Karpas-422 (cell line): ENCODE measurements at places on chromosomes 6 and 20. TPM values are rescaled to one million over a fixed set of nuclear protein-coding genes. Genes with fewer than 3 reads are reported as not detected.

- DNase-seq = no peak
Observed at GRCh38 chr6:101393251-101393828, at the start of gene GRIK2. Gene GRIK2, plus strand, starts transcription at chr6:101393708.

The MTCH1 gene
- total RNA-seq = 84.4 and 105 TPM in 2 replicates

- DNase-seq = no peak
Observed at GRCh38 chr6:10081075-10081474, 333.8 kb downstream of the TFAP2A start.

The LAMA4 gene
- not detected in 2 replicates for total RNA-seq

GRCh38 chr6:16769131-16769985 lies 8.1 kb upstream of the ATXN1 start:
- DNase-seq = peak; percentile 45

DNA sequence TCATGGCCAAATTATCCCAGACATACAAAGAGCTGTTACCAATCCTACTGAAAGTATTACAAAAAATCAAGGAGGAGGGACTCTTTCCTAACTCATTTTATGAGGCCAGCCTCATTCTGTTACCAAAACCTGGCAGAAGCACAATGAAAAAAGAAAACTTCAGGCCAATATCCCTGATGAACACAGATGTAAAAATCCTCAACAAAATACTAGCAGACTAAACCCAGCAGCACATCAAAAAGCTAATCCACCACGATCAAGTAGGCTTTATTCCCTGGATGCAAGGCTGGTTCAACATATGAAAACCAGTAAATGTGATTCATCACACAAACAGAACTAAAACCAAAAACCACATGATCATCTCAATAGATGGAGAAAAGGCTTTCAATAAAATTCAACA lies 109.2 kb downstream of the C6orf118 start:
- DNase-seq = no peak

GRCh38 chr20:19770375-19770774 lies 12.3 kb downstream of the RIN2 start:
- DNase-seq = no peak

The KCNK15 gene
- not detected in 2 replicates for total RNA-seq

DNA sequence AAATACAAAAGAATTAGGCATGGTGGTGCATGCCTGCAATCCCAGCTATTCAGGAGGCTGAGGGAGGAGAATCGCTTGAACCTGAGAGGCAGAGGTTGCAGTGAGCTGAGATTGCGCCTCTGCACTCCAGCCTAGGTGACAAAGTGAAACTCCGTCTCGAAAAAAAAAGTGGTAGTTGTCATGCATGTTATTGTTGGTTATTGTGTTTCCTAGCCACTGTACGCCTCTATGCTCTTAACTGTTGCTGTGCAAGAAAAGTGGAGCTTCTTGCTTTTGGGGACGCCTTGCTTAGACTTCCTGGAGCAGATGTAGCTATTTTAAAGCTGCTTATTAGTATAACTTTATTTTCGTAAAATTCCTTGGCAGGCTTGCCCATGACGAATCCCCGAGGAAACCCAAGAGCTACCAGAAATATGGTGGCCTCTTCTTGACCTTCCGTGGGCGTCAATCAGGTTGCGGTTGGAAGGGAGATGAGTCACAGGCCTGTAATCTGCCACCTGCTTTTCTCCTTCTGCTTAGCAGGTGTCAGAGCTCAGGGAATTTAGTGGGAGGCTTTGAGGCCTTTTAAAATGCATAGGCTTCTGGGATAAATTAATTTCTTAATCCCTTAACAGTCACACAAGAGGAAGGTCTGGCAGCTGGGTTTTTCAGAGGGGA lies 17.3 kb downstream of the GABRR2 start:
- no peak for DNase-seq

- DNase-seq = peak; percentile 46
Observed at GRCh38 chr6:143276436-143276835, 174.1 kb downstream of the ADAT2 start.

DNA sequence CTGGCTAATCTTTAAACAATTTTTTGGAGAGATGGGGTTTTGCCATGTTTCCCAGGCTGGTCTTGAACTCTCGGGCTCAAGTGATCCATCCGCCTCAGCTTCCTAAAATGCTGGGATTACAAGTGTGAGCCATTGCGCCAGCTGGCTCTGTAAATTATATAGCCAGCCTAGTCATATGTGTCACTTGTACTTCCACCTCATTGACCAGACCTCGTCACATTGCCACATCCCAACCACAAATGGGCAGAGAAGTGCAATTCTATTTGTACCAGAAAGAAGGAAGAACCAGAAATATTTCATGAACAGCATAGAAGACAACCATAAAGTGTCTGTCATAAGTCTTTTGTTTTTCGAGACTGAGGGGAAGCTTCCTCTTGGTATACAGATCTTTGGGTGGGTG lies 304.9 kb upstream of the RNF24 start:
- DNase-seq = no peak

GRCh38 chr6:90940812-90941481 lies 354.1 kb upstream of the MAP3K7 start:
- peak; percentile 90 for DNase-seq

DNA sequence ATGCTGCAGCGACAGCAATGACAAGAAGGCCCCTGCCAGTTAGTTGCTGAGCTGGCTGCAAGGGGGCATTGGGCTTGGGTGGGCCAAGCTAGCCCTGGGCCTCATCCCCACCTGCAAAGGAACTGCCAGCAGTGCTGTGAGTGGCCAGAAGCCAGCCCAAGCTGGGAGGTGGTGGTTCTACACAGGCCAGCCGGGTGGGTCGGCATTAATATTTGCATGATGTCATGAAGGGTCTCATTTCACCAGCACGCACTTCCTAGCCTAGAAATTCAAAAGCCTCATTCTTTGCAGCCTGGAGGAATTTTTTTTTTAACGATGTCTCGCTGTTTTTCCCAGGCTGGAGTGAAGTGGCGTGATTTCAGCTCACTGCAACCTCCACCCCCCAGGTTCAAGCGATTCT lies 62.0 kb downstream of the IYD start:
- DNase-seq = no peak

The GTSF1L gene
- total RNA-seq = not detected in 2 replicates

DNA sequence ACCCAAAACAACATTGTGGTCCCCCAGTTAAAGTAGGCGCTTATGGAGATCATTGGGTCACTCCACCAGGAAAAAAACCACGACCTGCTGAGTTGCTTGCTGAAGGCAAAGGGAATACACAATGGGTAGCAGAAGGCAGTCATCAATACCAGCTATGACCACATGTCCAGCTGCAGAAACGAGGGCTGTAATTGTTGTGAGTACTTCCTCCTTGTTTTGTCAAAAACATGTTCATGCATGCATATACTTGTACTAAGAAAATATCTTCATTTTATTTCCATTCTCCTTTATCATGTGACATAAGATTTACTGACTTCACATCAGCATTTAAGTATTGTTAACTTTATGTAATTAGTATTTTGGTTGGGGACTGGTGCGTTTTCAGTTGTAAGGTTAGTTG lies 16.9 kb downstream of the SERINC1 start:
- DNase-seq = no peak

DNA sequence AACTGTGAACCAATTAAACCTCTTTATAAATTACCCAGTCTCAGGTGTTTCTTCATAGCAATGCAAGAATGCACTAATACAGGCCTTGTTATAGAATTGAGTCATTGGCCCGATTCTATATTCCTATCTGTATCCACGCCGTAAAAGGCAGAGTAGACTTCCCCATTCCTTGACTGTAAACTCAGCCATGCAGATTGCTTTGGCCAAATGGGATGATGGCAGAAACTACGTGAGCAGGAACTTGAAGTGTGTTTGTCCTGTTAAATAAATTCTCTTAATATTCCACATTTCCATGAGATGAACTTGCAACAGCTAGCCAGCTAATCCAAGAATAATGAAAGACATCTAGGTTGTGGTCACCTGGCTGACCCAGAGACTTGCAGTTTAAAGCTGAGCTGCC lies 3.9 kb upstream of the SAYSD1 start:
- no peak for DNase-seq

DNA sequence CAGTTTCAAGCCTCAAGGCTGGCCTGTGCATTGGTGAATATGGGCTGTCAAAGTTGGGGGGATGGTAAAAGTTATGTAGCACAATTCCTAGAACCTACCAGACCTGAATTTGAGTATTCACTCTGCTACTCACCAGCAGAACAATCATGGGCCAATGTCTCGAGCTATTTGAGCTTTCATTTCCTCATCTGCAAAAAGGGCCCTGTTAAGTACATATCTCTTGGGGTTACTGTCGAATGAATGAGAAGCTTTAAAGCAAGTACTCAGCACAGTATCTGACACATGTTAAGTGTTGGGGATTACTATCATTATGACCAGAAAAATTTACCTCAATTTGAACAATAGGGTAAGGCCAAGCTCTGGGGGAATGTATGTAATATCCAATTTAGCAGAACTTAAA lies 13.5 kb upstream of the ENPP4 start:
- peak; percentile 82 for DNase-seq

GRCh38 chr6:17289630-17290061 lies 8.5 kb downstream of the RBM24 start:
- DNase-seq = no peak

The CUL7 gene
- total RNA-seq = 20.2 and 22.2 TPM in 2 replicates

The SMPD2 gene
- 14.1 and 19.4 TPM in 2 replicates for total RNA-seq

GRCh38 chr20:1291191-1291741 lies 25.2 kb downstream of the SNPH start:
- DNase-seq = no peak

The CST9L gene
- not detected in 2 replicates for total RNA-seq

GRCh38 chr6:139316622-139317317 lies 25.0 kb upstream of the TXLNB start:
- no peak for DNase-seq

DNA sequence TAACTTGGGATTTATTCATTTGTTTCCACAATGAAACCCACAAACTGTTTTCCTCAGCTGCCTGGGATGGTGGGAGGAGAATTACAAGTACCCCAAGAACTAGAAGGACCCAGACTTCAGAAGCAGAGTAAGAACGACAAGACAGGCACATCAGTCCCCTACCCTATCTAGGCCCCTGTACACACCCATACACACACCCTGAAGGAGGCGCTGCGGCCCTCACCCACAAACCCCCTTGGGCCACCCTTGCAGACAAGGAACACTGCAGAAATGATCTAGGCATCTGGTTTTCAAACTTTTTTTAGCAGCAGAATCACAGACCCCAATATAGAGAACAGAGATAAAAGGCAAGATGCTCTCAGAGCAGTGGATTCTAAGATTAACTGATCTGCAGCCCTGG lies 55.0 kb downstream of the TRERF1 start:
- peak; percentile 84 for DNase-seq

The WFDC5 gene
- not detected in 2 replicates for total RNA-seq

The SAMD10 gene
- 11.7 and 13.0 TPM in 2 replicates for total RNA-seq

The BPI gene
- total RNA-seq = not detected in 2 replicates

GRCh38 chr20:54176610-54177009 lies 2.8 kb upstream of the CYP24A1 start:
- DNase-seq = no peak

DNA sequence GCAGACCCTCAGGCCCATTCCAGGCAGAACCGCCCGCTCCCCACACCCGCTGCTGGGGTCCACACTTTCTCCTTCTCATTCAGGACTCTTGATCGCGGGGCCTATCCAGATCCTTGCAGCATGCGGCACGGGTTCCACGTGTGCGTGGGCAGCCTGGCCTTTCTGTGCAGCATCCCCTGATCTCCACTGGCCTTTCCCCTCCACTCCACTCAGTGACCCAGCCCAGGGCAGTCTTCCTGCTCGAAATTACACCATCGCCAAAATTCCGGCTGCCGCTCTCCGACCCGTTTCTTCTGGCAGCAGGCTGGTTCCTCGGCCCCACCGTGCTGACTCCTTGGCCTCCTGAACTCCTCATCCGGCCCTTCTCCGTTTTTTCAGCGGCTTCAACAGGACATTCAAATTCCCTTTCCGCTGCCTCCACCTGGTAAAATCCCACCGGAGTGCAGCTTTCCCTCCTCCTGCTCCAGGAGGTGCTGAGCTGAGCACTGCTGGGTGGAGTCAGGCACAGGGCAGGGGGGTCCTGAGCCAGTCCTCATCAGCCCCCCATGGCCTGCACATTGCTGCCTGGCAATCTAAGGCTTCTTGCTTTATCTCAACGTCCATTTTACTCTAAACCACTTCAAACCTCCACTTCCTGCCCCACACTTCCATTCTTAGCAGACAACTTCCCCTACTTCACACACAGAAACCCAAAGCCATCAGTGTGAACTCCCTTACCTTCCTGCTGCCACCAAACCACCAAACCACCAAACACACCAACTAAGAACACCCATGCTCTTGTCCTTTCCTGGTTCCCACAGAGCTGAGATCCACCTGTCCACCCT lies 9.0 kb downstream of the SFT2D1 start:
- no peak for DNase-seq

DNA sequence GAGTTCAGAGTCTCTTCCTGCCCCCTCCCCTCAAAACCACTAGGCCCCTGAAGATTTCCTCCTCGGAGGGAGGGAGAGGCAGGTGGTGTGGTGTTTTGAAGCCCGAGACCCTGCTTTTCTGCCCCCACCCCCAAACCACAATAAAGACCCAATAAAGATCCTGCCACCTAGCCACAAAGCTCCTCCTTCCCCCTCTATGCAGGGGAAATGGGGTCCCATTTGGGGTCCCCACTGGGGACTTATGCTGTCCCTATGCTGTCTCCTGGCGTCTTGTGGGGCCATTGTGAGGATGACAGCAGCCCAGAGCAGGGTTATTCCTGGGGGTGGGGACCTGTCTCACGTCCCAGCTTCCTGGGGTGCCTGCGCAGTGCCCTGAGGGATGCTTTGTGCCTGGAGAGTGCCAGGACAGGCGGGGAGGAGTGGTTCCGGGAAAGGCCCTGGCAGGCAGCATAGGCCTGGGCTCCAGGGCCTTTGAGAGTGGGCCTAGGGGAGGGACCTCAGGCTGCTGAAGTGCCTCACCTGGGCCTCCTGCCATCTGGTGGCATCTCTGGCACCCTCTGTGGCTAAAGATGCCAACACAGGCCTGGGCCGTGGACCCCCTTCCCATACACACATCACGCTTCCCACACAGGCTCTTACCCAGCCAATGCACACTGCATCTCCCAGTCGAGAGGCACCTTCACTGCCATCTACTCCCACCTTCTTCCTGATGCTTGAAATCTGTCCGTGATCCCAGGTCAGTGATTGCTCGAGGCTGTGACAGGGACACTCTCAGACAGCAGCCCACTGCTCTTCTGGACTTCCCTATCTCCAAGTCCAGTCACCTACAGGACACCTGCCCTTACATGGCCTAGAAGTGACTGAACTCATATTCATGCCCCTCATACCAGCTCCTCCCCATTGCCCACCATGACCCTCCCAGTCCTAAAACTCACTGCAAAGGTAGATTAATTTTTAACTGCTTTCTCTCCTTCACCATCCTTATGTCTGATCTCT lies 7.9 kb upstream of the ARMC12 start:
- DNase-seq = peak; percentile 56

GRCh38 chr20:4082406-4083097 lies 67.2 kb upstream of the RNF24 start:
- DNase-seq = no peak

DNA sequence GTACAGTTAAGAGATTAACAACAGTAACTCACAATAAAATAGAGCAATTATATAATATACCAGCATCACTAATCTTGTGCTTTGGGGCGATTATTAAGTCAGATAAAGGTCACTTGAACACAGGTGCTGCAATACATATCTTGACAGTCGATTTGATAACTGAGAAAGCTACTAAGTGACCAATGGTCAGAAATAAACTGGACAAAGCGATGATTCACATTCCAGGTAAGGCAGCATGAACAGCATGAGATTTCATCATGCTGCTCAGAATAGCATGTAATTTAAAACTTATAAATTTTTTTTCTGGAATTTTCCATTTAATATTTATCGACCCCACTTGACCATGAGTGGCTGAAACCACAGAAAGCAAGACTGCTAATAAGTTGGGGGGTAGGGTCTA lies 15.9 kb upstream of the ADGRF5 start:
- DNase-seq = no peak
